ENCODE measurements at places on chromosomes 6 and 20. TPM values are rescaled to one million over a fixed set of nuclear protein-coding genes. Genes with fewer than 3 reads are reported as not detected.

The KHDRBS2 gene
- total RNA-seq, result not detected

The KCNK16 gene
- not detected for total RNA-seq

The RHAG gene
- not detected for total RNA-seq

The XKR7 gene
- not detected for total RNA-seq

The TMEM239 gene
- not detected for total RNA-seq

The PAX1 gene
- total RNA-seq, result not detected

The RAD21L1 gene
- total RNA-seq, result 0.52 TPM

The ZNF341 gene
- 2.8 TPM for total RNA-seq

The TSHZ2 gene
- total RNA-seq, result 1.0 TPM

The CLPSL1 gene
- total RNA-seq, result not detected

The TRIM10 gene
- not detected for total RNA-seq

The PTPRK gene
- total RNA-seq, result 56.7 TPM

The RPP40 gene
- total RNA-seq, result 14.9 TPM

The SEMG1 gene
- not detected for total RNA-seq

The HCRTR2 gene
- not detected for total RNA-seq

The NKAIN4 gene
- total RNA-seq, result 3.7 TPM

The PTGIS gene
- 6.3 TPM for total RNA-seq

The TTLL9 gene
- not detected for total RNA-seq

The PROKR2 gene
- total RNA-seq, result not detected

The LY6G6D gene
- total RNA-seq, result not detected

The HTR1E gene
- not detected for total RNA-seq

The WFDC2 gene
- total RNA-seq, result 0.26 TPM

The MAN1A1 gene
- total RNA-seq, result 25.5 TPM

The STAU1 gene
- 83.4 TPM for total RNA-seq

The SLC17A5 gene
- 21.2 TPM for total RNA-seq

The C6orf132 gene
- 1.5 TPM for total RNA-seq

The SLC22A2 gene
- not detected for total RNA-seq

The ARFGAP1 gene
- total RNA-seq, result 61.7 TPM

The C20orf141 gene
- total RNA-seq, result not detected

The POU5F1 gene
- total RNA-seq, result not detected

The GNRH2 gene
- total RNA-seq, result not detected
